ENCODE measurements at places on chromosomes 13 and 19.

GRCh38 chr13:110593430-110594130 lies 21.8 kb upstream of the NAXD start:
- peak; percentile 64 for DNase-seq

GRCh38 chr19:46551164-46551563 lies 50.0 kb upstream of the CALM3 start:
- no peak for DNase-seq

DNA sequence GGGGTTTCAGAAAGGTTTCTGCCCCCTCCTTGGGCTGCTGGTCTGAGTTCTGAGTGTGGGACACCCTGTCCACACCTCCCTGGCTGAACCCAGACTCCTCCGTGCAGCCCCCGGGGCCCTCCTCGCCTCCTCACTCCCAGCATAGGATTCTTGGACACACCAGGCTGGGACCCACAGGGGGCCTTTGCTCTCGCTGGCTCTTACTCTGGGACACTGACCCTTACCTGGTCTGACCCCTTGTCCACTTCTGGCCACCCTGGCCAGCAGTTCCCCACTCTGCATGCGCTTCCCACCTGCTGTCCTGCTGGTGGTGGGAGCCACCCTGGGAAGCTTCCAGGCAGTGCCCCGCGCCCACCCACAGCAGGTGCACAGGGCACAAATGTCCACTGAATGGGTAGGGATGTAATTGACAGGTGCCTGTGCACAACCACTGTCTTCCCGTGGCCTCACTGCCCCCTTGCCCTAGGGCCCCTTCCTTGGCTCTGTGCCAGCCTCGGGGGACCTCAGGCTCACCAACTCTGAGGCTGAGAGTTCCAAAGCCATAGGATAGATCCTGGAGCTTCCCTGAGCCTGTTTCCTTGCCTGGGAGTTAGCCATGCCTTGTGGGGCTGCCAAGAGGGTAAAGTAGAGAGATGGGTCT lies 7.0 kb upstream of the SLC25A42 start:
- DNase-seq = no peak

GRCh38 chr19:12314553-12314952 lies 18.9 kb downstream of the ZNF563 start:
- no peak for DNase-seq

GRCh38 chr19:48060381-48060780 lies 16.5 kb upstream of the CABP5 start:
- DNase-seq = no peak

GRCh38 chr19:7787141-7787540 lies 24.1 kb downstream of the CLEC4M start:
- DNase-seq = no peak

- DNase-seq = peak; percentile 75
Observed at GRCh38 chr13:104869501-104869900, 1666.0 kb downstream of the EFNB2 start.

GRCh38 chr19:48813123-48813913 lies 2.5 kb upstream of the BCAT2 start:
- no peak for DNase-seq

- no peak for DNase-seq
Observed at GRCh38 chr19:33687481-33688170, 65.9 kb downstream of the CHST8 start.

GRCh38 chr19:10899151-10899653 lies 27.8 kb downstream of the CARM1 start:
- no peak for DNase-seq

GRCh38 chr19:4568886-4569285 lies 9.4 kb upstream of the SEMA6B start:
- no peak for DNase-seq

DNA sequence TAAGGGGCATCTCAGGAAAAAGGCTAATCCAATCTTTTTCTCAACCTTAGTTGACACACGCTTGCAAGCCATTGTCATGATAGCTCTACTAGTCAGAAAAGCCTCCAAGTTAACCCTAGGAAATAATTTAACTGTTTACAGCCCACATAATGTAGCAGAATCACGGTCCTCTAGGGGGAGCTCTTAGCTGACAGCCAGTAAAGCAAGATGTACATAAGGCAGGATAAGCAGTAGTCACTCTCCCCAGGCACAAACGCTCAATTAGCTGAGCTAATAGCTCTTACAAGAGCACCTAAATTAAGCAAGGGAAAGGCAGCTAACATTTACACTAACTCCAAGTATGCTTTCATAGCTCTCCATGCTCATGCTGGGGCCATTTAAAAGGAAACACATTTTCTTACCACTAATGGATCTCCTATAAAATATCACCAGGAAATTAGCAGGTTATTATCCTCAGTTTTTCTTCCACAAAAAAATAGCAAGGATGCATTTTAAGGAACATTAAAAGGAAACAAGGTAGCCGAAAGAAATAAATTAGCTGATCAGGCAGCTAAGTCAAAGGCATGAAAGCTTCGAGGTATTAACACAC lies 33.7 kb upstream of the ZSCAN5A start:
- peak; percentile 17 for DNase-seq

DNA sequence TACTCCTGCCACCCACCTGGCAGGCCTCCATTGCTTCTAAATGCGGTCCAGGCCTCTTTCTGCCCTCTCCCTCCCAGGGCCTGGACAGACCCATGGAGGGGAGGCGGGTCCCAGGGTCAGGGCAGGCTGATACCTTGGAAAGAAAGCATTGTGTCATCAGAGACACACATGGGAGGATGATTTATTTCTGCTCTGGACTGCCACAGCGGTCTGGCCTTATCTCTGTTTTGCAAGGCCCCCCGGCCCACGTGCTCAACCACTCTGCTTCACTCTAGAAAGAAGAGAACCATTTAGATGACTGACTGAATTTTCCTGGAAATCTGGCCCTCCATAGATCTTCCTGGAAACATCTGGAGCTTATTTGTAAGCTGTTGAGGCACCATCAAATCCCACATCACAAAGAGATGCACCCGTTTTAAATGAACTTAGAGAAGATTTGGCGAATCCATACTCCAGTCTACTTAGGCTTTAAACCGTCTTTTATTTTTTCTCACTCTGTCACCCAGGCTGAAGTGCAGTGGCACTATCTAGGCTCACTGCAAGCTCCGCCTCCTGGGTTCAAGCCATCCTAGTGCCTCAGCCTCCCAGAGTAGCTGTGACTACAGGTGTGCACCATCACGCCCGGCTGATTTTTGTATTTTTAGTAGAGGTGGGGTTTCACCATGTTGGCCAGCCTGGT lies 48.3 kb upstream of the URI1 start:
- DNase-seq = no peak

- DNase-seq = no peak
Observed at GRCh38 chr19:50258918-50259372, 55.5 kb downstream of the MYH14 start.

DNA sequence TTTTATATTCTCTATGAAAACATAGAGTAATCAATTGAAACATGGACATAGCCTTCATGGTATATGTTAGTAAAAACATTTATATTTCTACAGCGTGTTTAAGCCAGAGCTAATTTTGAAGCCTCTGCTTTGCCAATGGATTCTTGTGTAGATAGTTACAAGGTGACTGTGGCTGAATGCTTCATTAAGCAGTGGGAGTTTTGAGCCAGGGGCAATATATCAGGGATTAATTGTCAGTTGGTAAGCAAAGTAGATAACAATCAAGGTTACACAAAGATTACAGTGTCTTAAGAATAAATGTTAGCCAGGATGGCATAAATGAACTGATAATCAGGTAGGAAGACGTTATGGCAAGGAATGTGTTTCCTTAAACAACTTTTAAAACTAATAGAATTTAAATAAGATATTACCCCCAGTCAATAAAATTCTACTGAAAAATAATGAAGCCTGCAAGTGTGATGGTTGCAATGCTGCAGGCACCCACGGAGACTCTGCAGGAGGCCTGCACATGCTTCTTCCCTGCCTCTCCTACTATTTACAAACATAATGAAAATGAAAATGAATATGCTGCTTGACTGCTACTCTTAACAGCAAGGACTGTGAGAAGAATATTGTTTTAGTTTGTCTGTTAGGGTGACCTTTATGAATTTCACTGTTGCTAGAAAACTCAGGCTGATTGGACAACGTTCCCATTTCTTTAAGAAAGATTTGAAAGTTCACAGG lies 588.5 kb downstream of the GPC5 start:
- no peak for DNase-seq

GRCh38 chr19:14005349-14006084 lies 603 bp downstream of the RFX1 start:
- peak; percentile 74 for DNase-seq

- DNase-seq = no peak
Observed at GRCh38 chr13:44237276-44237767, 136.3 kb upstream of the SERP2 start.

GRCh38 chr19:5494773-5495172 lies 39.6 kb downstream of the ZNRF4 start:
- no peak for DNase-seq

GRCh38 chr13:110455941-110456340 lies 105.6 kb downstream of the RAB20 start:
- peak; percentile 63 for DNase-seq

- no peak for DNase-seq
Observed at GRCh38 chr13:47831265-47831664, 169.8 kb downstream of the SUCLA2 start.

DNA sequence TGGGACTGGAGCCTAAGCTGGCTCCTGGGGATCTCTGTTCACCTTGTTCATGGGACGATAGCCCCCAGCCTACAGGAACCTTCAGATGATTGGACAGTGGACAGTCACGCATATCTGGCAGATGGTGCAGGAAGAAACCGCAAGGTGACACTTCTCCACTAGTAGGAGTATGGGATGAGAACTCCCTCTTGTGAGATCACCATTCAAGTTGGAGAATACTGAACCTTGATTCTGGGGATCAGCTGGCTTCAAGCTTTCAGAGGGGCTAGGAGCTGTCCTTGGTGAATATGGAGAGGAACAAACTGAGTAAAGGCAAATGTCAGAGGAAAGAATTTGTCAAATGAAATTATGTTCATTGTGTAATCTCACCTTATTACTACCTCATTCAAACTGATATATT lies 204.5 kb downstream of the PDS5B start:
- no peak for DNase-seq

DNA sequence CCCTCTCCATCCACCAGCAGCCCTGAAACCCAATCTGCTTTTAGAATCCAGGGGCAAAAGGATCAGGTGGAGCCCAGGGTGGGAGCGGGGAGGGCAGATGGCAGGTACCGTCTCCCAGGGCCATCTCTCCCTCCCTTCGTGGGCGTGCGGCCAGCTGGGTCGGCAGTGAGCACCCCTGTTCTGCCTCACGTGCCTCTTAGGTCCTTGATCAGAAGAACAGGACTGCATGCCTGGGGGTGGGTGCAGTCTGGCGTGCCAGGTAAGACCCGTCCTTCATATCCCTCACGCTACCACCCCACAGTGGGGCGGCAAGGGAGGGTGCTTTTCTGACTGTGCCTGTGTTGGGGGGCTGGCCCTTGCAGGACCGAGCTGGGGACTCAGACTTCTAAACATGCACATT lies 2.0 kb downstream of the SLC8A2 start:
- no peak for DNase-seq

DNA sequence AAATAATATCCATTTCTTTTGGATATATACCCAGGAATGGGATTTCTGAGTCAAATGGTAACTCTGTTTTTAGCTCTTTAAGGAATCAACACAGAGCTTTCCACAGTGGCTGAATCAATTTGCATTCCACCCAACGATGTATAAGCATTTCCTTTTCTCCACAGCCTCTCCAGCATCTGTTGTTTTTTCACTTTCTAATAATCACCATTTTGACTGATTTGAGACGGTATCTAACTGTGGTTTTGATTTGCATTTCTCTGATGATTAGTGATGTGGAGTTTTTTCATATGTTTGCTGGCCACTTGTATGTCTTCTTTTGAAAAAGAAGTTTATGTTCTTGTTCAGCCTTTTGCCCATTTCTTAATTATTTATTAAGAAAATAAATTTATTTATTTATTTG lies 352.2 kb upstream of the OBI1 start:
- no peak for DNase-seq

- DNase-seq = no peak
Observed at GRCh38 chr19:4506449-4507149, 11.7 kb downstream of the PLIN4 start.

DNA sequence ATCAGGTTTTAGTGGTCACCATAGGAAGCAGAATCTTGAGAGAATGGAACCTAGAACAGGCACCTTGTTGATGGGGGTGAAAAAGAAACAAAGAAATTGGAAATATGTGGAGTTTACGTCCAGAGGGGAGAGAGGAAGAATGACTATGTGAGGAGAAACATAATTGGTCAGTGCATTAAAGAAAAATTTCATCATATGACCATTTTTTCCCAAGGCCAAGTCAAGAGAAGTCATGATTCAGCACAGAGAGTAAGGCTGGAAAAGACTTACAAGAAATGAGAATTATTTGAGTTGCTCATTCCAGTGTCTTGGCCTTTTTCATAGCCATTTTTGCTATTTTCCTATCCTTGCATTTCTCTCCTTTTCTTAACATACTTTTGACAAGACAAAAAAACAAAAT lies 421.7 kb downstream of the EFNB2 start:
- DNase-seq = no peak

DNA sequence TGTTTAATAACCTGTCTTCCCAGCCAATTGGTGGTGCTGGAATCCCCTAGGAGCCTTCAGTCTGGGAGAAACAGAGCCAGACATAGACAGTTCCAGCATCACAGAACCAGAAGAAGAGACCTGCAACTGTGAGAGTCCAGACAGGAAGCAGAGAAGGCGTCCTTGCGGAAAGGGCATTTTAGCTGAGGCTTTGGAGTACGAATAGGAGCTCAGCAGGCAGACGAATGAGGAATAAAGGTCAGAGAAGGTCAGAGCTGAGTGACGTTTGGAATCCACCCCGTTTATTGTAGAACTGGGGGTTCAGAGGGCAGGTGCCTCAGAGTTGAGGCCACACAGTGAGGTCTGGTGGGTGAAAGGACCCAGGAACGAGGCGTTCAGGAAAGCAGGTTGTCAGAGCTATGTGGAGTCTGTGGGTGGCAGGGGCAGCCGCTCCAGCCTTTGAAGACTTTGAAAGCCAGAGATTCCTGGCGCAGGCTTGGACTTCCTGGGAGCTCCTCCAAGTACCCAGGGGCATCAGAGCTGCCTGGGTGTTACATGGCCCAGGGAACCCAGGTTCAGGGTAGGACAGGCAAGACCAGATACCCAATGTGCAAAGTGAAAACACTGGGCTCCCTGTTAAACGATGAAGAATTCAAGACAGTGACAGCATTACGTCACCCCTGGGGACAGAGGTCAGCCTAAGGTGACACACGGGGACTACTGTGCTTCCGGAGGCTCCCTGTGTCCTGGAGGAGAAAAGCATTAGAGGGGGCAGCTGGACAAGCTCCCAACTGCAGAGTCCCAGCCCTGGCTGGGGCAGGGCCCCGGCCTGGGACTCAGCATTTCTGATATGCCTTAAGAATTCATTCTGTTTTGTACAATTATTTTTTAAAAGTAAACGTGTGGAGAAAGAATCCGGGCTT lies 5.5 kb downstream of the ARRDC2 start:
- DNase-seq = no peak

DNA sequence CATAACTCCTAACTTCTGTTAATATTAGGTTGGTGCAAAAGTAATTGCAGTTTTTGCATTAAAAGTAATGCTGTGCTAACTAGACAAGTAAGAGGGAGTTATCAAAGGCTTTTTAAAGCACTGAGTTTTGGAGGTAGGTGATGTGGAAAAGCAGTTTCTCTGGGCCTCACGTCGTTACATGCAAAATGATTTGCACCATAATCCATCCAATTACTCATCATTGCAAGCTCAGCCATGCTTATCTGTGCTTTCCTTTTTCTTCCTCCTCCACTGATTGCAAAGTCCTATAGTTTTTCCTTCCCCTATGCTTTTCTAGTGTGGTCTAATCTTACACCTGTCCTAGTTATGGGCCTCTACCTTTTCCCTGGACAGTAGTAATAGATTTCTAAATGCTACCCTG lies 35.4 kb upstream of the INTS6 start:
- DNase-seq = no peak
